ENCODE measurements at places on chromosomes 16 and 17. TPM values are rescaled to one million over a fixed set of nuclear protein-coding genes. Genes with fewer than 3 reads are reported as not detected.

RAC3 gene
- total RNA-seq: 15.4 TPM

- no peak for DNase-seq
These were observed 131.0 kb upstream of the CIBAR2 start for GRCh38 chr16:85243308-85243707.

KRTAP9-4 gene
- not detected for total RNA-seq

GRCh38 chr16:56589141-56590039, at the start of gene MT3:
Gene MT3 (plus strand): TSS chr16:56589528. CDS start chr16:56589591, 63 bp downstream.
- no peak for DNase-seq

DNA sequence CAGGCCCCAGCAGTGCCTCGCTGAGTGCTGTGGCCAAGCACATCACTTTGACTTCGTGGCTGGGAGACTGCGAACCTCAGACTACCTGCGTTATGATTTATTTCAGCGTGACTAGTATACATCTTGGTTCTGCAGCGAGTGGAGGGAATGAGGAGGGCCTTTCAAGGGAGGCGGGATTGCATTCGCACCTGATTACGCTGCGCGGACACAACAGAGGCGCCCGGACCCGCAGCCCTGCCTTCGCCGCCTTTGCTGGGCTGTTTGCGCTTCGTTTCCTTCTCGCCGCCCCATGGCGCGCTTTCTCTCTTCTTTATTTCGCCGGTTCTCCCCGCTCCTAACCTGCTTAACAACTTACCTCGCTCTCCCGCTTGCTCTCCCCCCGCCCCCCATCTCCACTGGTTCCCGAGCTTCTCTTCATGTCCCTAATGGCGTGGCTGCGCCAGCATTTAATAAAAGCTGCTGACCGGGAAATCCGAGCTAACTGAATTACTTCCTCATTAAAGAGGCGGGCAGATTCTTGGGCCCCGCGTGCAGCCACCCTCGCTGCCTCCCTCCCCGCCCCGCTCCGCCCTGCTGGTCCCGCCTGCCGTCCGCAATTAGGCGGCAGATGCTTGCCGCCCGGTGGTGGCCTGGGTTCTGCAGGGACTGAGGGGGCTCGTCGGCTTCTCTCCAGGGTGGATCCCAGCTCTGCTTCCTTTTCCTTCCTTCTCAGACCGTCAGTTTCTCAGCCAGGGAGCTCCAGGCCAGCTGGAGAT, 257.6 kb upstream of the SDK2 start:
- DNase-seq: no peak

- no peak for DNase-seq
These were observed 22.4 kb downstream of the SLC35G3 start for GRCh38 chr17:35171834-35172233.

DNA sequence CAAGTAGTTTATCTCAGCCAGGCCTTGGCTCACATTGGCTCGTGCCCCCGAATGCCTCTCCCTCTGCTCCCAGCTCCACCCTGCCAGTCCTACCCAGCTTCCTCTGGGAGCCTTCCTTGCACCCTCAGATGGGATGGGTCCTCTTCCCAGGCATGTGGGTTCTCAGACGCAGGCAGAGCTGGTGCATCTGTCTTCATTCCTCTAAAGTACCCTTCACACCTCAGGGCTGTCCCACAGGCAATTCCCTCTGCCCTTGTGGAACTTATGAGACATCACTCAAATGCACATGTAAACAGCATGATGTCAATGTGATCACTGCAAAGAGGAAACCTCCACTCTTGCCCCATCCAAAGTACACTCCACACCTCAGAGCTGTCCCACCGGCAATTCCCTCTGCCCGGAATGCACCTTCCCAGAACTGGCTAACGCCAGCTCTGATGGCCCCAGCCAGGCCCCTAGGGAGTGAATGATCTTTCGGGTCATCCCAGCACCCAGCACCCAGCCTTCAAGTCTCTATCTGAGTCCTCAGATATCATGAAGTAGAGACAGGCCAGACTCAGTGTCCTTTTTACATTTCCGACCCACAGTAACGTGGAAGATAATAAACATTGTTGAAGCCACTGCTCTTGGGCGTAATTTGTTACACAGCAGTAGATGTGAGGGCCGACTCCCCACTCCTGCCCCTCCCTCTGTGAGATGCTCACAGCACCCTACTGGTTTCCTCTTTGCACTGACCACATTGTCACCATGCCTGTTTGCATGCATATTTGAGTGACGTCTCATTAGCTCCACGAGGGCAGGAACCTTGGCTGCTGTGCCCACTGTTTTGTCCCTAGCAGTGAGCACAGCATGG, 85.4 kb downstream of the N4BP1 start:
- DNase-seq: no peak

HSPB9 gene
- total RNA-seq: not detected

DNA sequence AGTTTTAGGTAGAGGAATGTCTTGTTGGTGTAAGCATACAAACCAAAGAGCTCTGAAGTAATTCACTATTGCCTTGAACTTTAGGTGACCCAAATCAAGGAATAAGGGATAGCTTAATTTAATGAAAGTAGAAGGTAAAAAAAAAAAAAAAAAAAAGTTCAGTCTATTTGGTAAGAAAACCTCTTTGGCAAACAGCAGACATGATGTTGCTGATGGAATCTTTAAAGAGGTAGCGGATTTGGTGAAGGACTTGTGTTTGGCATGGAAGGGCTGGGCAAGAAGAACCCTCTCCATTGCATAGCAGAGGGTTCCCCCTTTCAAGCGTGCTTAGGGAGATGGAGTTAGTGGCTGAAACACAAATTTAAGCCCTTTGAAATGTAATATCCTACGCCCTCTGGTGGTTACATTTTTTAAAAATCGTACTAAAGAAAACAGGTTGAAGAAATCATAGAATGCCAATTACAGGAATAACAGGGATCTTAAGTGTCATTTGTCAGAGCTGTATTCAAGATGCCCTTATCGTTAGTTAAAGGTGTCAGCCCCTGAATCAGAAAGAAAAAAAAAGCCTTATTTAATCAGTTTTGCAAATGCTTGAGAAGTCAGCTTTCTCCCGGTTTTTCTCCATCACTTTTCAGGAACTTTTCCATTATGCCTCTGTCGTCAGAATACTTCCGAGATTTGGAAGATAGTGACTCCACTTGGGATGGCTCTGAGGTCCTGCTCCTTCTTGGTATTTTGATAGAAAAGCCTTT, 383.1 kb downstream of the KCNJ2 start:
- DNase-seq: no peak

DNA sequence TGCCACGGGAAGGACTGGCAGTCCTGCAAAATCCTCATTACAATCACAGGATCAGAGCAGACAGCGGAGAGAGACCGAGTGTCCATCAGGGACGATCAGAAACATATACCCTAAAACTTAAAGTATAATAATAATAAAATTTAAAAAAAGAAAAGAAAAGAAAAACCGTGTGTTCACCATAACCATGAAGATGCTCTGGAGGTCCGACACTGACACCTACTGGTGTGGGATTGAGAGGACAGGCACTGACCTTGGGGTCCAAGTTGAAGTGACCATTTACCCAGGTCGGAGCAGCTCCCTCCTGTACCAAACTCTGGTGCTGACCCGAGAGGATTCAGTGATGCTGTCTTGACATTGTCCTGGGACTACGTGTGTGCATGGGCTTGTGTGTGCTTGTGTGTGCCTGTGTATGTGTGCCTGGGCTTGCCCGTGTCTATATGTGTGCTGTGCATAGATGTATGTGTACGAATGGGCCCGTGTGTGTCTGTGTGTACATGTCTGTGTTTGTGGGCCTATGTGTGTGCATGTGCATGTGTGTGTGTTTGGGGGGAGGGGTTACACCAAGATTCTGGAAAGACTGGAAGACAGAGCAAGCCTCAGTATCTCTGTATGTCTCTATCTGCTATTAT, 10.0 kb upstream of the CD300LD start:
- no peak for DNase-seq

TRPV3 gene
- 0.92 TPM for total RNA-seq

SLC5A11 gene
- not detected for total RNA-seq

ABCC3 gene
- not detected for total RNA-seq

TNFRSF17 gene
- total RNA-seq: not detected

GRCh38 chr17:66351701-66352100, 49.3 kb downstream of the PRKCA start:
- DNase-seq: no peak

SUPT6H gene
- 102 TPM for total RNA-seq

TBC1D26 gene
- 0.23 TPM for total RNA-seq

DNA sequence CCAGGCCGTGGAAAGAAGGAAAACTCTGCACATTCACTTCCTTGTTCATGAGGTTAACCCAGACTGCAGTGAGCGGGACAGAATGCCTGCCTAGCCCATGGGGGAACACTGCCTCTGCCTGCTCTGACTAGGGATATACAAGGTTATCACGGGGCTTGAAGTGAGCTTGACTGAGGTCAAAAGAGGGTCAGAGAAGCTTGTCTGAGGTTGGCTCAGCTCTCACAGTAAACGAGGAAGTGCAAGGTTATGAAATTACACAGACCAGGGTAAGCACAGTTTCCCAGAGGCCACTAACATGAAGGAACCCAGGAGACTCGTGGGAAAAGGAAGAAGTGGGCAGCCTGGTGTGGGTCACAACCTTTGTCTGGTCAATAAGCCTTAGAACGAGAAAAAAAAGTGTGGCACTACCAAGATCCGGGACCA, 28.7 kb downstream of the HIC1 start:
- DNase-seq: no peak

- no peak for DNase-seq
These were observed 1.2 kb downstream of the RTN4RL1 start for GRCh38 chr17:2023692-2024571.

TBC1D3 gene
- not detected for total RNA-seq

CCDC154 gene
- 0.80 TPM for total RNA-seq

- no peak for DNase-seq
These were observed 3.4 kb upstream of the RASD1 start for GRCh38 chr17:17499402-17500145.

DNA sequence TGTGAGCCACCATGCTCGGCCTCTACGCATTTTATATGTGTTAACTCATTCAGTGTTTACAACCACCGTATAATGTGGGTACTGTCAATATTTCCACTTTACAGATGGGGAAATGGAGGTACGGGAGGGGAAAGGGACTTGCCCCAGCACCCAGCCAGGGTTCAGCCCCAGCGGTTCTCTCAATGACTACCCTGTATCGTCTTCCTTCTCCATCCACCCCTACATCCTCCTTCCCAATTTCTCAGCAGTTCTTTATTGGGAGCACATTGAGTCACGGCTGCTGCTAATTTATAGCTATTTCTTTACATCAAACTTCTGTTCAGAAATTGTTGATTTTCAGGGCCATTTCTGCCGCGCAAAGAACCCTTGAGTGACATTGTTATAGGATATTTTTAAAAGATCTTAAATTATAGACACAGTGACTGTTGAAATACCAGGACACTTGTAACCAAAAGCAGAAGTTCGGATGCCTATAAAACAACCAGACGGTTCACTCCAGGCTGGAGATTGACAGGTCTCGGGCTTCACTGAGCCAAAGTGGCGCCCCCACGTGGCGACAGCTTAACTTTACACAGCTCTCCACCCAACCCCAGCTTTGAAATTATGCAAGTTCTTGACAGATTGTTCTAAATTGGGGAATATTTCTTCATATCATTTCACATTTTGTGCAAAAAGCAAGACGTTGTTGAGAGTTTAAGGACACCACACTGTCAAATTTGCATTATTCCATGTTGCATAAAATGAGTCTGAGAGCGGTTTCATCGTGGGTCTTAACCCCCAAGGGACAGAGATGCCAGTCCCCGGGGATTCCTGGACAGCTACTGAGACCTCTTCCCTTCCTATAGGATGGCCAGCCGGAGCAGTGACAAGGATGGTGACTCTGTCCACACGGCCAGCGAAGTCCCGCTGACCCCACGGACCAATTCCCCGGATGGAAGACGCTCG, 11.8 kb downstream of the SYT17 start:
- DNase-seq: peak; percentile 32

OMG gene
- total RNA-seq: 0.11 TPM

PTRH2 gene
- 50.3 TPM for total RNA-seq

GRCh38 chr16:27558434-27558833, 8.5 kb downstream of the KATNIP start:
- no peak for DNase-seq

All from activated T-helper 2 cell treated with anti-CD3 and anti-CD28 coated beads, Interferon-gamma antibody, Interleukin-2, Interleukin-4, amounts not matched to agents 10 μg/mL and 5 μg/mL and 100 μg/mL, durations not matched to agents 14 hours and 24 hours and 36 hours (primary cell).